ENCODE measurements at places on chromosomes 12 and 14.

DNA sequence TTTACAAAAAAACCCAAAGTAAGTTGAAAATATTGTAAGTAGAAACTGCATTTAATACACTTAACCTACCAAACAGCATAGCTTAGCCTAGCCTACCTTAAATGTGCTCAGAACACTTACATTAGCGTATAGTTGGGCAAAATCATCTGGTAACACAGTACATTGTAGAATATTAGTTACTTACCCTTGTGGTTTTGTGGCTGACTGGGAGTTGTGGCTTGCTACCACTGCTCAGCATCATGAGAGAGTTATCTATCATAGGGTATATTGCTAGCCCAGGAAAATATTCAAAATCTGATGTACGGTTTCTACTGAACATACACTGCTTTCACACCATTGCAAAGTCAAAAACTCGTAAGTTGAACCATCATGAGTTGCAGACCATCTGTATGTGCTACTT, 141.7 kb upstream of the GARIN6 start:
- H3K27me3 ChIP-seq, result no peaks in the 10 kb centered on the region
- H3K27ac ChIP-seq, result no peak overlapping the region
- H3K4me1 ChIP-seq, result no peaks in the 10 kb centered on the region
- H3K36me3 ChIP-seq, result no peaks in the 10 kb centered on the region
- no peak for DNase-seq

- peaks cover 2% of the 10 kb centered on the region for H3K4me1 ChIP-seq
- DNase-seq, result no peak
- no peaks in the 10 kb centered on the region for H3K27me3 ChIP-seq
- no peaks in the 10 kb centered on the region for H3K36me3 ChIP-seq
- H3K27ac ChIP-seq, result no peak overlapping the region
- H3K4me3 ChIP-seq, result peak overlapping the region; percentile 57
Measured at GRCh38 chr14:60090864-60091519, 731 bp upstream of the PCNX4 start.

DNA sequence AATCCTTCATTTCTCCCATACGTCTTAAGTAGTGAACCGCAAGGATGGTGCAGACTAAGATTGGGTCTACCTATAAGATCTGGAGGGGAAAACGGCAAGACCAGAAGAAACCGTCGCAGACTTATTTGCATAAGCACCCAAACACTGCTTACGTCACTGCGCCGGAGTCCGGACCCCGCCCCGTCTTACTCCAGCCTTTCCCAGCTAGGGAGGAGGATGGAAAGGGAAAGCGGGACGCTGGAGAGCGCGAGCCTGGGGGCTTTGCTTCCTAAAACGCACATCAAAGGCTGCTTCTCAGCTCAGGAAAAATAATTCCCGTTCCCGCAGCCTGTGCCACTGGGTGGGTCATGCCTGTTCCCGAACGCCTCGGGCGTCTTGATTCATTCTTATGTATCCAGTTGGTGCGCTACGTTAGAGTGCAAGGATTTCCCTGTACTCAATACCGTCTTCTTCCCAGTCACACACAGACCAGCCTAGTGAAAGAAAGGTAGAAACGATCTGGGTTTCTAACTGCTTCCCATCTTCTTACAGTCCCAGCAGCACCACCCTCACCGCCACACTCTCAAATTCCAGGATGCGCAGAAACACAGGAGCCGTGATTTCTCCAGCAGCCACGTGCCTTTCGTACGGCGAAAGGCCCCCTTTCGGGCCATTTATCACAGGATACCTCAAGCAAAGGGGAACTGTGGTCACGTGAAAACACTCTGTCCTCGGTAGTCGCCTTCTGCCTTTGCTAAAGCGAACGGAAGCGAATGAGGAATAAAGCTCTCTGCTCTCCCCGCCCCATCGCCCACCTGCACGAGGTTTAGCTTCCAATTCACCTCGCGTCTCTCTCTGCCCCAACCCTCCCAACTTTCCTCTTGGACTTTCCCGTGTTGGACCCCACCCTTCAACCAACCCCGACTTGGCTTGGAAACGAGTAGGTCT, 1.1 kb downstream of the SLC6A15 start:
- H3K27ac ChIP-seq, result no peak overlapping the region
- peak overlapping the region; percentile 61 for H3K4me3 ChIP-seq
- H3K36me3 ChIP-seq, result no peaks in the 10 kb centered on the region
- peak; percentile 78 for DNase-seq

GRCh38 chr12:88720785-88721650, 140.7 kb upstream of the KITLG start:
- no peak for DNase-seq
- no peaks in the 10 kb centered on the region for H3K36me3 ChIP-seq
- H3K4me1 ChIP-seq, result no peaks in the 10 kb centered on the region
- no peak overlapping the region for H3K27ac ChIP-seq

DNA sequence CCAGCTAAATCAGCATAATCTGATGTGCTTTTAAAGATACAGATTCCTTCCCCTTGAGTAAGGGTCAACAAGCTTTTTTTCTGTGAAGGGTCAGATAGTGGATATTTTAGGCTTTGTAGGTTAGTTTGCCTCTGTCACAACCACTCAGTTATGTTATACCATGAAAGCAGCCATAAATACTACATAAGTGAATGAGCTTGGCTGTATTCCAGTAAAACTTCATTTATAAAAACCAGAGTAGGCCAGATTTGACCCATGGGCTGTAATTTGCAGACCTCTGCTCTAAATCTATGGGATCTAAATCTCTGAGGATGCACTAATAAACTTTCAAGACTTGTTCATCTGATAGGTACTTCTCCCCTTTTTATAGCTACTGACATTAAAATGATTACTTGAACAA, 47.7 kb downstream of the LEMD3 start:
- H3K4me1 ChIP-seq, result no peaks in the 10 kb centered on the region
- H3K4me3 ChIP-seq, result no peak overlapping the region
- peaks cover 3% of the 10 kb centered on the region for H3K36me3 ChIP-seq
- H3K27ac ChIP-seq, result no peak overlapping the region

DNA sequence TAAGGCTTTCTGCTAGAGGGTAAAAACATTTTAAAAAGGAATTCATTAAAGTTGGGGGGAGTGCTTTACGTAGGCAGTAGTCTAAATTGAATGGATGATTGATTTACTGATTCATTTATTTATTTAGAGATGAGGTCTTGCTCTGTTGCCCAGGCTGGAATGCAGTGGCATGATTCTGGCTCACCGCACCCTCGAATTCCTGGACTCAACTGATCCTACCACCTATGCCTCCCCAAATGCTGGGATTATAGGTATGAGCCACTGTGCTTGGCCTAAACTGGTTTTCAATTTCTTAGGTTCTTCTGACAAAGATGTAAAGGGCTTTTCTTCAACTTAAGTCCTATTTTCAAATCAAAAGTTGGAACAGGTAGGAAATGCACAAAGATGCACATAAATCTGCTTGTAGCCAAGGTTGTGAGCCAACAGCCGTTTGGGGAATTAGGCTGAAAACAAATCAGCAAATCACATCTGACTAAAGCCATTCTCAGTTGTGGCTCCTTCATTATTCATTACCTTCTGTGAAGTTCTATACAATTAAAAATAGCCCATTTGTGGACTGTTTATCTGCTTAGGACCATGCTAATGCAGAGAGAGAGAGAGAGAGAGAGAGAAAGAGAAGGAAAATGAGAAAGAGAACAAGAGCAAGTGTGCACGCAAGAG, 218.0 kb downstream of the PPM1H start:
- H3K4me3 ChIP-seq, result no peak overlapping the region
- H3K36me3 ChIP-seq, result no peaks in the 10 kb centered on the region
- H3K4me1 ChIP-seq, result no peaks in the 10 kb centered on the region
- H3K27ac ChIP-seq, result no peak overlapping the region
- H3K27me3 ChIP-seq, result no peaks in the 10 kb centered on the region

DNA sequence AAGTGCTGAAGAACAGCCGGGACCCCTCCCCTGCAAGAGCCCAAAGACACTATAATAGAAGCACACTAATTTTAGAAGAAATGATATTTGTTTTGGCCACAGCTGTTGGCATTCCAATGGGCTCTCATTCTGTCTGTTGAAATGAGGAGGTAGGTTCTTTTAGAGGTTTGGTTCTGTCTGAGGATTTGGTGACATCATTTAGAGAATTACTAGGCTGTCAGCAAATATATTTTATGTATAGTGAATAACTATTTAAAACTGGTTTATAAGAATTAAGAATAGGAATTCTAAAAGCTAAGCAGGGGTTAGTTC, 200.7 kb upstream of the SLC38A2 start:
- H3K27me3 ChIP-seq, result no peaks in the 10 kb centered on the region
- no peaks in the 10 kb centered on the region for H3K36me3 ChIP-seq
- H3K27ac ChIP-seq, result no peak overlapping the region

- peak overlapping the region; percentile 49 for H3K4me3 ChIP-seq
- H3K36me3 ChIP-seq, result no peaks in the 10 kb centered on the region
Measured at GRCh38 chr12:94149119-94149780, 873 bp downstream of the PLXNC1 start.

DNA sequence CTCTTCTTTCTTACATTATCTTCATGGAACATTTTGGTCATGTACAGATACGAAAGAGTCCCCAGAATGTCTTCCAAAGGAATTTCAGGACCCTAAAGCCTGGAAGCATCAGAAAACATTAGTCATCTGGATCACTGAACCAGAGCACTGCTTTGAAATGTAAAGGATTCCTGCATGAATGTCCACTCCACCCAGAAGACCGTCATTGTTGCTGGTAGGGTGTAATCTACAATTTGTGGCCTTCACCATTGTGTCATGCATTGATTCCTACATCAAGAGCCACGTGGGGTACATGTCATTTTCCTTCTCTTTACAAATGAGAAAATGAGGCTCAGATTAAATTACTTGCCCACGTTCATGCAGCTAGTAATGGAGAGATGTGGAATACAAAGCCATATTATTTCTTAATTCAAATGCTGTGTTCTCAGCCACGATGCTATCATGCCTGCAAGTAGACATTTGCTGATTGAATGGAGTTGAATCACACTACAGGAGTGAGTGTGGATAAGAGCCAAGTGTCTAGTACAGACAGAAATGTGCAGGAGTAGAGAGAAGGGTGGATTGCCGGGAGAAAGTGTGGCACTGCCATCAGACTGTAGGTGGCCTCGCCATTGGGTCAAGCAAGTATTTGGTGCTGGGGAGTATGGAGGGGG, 231.2 kb downstream of the C12orf75 start:
- no peaks in the 10 kb centered on the region for H3K27me3 ChIP-seq
- H3K4me1 ChIP-seq, result peaks cover 3% of the 10 kb centered on the region
- H3K36me3 ChIP-seq, result no peaks in the 10 kb centered on the region
- no peak for DNase-seq
- no peak overlapping the region for H3K4me3 ChIP-seq

- H3K4me3 ChIP-seq, result no peak overlapping the region
- H3K36me3 ChIP-seq, result no peaks in the 10 kb centered on the region
- no peak for DNase-seq
- H3K27ac ChIP-seq, result no peak overlapping the region
- no peaks in the 10 kb centered on the region for H3K4me1 ChIP-seq
Measured at GRCh38 chr12:34601689-34602088, 579.4 kb downstream of the ALG10 start.

GRCh38 chr14:53491884-53492277, 338.8 kb upstream of the DDHD1 start:
- no peak overlapping the region for H3K4me3 ChIP-seq
- H3K4me1 ChIP-seq, result peaks cover 2% of the 10 kb centered on the region
- H3K27ac ChIP-seq, result no peak overlapping the region
- H3K27me3 ChIP-seq, result no peaks in the 10 kb centered on the region
- H3K36me3 ChIP-seq, result no peaks in the 10 kb centered on the region

Measured in iPS DF 6.9 (cell line).